ENCODE measurements at places on chromosomes 13 and 19.
A peak's percentile ranks its signal among the peaks of the same experiment; 100 is the strongest.

GRCh38 chr13:112821340-112822055 is 131.7 kb downstream of the ATP11A start:
- no peak for DNase-seq

- no peak for DNase-seq
Observed at GRCh38 chr19:19324059-19324770, 3.6 kb downstream of the MAU2 start.

DNA sequence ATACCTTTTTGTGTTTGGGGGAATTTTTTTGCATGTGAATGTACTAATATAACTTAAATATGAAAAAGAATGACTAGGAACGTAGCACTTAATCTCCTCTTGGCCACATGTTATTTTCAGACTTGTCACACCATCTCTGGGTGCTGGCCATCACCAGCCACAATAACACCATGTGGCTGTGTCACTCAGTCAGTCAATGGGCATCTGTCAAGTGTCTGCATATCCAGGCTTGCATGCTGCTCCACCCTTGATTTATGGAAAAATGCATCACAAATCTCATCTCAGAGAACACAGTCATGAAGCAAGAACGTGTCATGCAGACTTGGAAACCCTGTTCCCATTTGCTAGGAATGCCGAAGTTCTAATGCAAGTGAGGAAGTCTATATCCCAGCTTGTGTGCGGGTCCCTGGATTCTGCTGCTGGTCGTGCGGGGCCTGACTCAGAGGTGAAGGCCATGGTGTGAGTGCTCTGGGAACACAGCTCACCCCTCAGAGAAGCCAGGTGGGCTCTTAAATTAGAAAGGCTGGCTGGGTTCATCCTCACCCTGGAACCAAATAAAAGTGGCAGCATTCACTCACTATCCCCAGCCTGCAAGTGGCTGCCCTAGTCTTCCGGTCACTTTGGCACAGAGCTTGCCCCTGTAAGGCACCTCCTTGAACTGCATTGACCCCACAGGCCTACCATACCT is 53.6 kb upstream of the ARHGEF7 start:
- DNase-seq, result no peak

GRCh38 chr13:66967811-66968597 is 262.1 kb downstream of the PCDH9 start:
- DNase-seq, result no peak

GRCh38 chr13:74026753-74027152 is 107.5 kb downstream of the KLF12 start:
- peak; percentile 32 for DNase-seq

DNA sequence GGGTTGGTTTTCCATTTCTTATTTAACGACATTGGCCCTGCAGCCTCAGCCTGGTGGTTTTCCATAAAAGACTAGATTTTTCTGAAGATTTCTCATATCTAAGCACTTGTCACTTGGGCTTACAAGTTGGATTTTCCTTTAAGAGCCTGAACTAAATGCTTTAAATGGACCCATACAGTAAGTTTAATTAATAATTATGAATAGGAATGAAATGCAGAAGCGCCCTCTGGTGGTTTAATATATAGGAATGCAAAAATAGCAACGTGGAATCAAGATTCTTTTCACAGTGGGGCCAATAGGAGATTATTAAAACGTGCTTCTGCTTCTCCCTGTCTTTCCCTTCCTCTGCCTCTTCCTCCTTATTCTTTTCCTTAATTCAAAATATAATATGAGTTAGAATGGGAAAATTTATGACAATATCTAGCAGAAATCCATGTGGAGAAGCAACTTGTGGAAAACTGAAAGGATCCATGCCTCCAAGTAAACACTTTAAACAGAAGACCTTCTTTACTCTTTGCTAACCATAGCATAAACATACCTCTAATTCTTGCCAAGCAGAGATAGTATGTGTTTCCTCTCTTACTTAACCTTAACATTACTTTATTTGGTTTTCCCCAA is 324.0 kb downstream of the GPC5 start:
- DNase-seq, result no peak

GRCh38 chr13:45119469-45119990 is 780 bp upstream of the GTF2F2 start:
- DNase-seq, result no peak

- DNase-seq, result no peak
Observed at GRCh38 chr13:90068658-90069057, 1278.8 kb upstream of the MIR17HG start.

- no peak for DNase-seq
Observed at GRCh38 chr13:110413676-110414040, 106.6 kb downstream of the COL4A2 start.

GRCh38 chr19:3335431-3336350 is 30.7 kb upstream of the NFIC start:
- DNase-seq, result no peak

- peak; percentile 91 for DNase-seq
Observed at GRCh38 chr19:55166530-55167268, at the start of gene DNAAF3. Gene DNAAF3, minus strand, starts transcription at chr19:55166613. Its CDS starts 200 bp downstream, at chr19:55166413.
